ENCODE measurements at places on chromosomes 6 and 20. TPM values are rescaled to one million over a fixed set of nuclear protein-coding genes. Genes with fewer than 3 reads are reported as not detected.
A peak's percentile ranks its signal among the peaks of the same experiment; 100 is the strongest.

DNA sequence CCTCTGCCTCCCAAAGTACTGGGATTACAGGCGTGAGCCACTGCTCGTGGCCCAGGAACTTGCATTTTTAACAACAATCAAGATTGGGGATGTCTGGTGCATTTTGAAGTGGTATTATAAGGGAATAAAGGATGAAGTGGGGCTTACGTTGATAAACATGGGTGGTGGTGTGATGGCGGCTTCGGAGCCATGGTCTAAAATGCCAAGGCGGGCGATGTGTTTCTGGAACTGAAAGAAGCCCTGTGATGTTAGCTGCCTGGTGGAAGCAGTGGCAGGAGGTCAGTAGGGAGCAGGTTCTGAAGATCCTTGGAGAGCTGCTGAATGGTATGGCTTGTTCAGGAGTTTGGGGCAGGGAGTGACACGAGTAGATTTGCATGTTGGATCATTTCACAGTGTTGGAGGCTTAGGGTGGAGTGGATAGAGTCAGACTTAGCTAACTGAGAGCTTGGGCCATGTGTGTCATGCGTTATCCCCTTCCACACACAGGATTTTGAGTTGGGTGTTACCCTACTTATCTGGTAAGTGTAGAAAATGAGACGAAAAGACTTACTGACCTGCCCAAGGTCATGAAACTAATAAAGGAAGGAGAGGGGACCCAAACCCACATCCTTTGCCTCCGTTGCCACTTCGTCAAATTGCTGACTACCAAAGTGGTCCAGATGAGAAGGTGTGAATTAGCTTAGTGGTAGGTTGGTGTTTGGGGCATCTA lies 1.5 kb downstream of the NELFCD start:
- peaks cover 31% of the 10 kb centered on the region for H3K36me3 ChIP-seq
- no peaks in the 10 kb centered on the region for H3K27me3 ChIP-seq
- DNase-seq = no peak
- H3K4me3 ChIP-seq = peak overlapping the region; percentile 100
- H3K27ac ChIP-seq = no peak overlapping the region
- peaks cover 11% of the 10 kb centered on the region for H3K4me1 ChIP-seq

GRCh38 chr20:32828029-32828680 lies 8.4 kb downstream of the MAPRE1 start:
- H3K4me3 ChIP-seq = no peak overlapping the region
- no peak overlapping the region for H3K27ac ChIP-seq
- H3K36me3 ChIP-seq = peaks cover 79% of the 10 kb centered on the region
- H3K27me3 ChIP-seq = no peaks in the 10 kb centered on the region
- DNase-seq = no peak

GRCh38 chr20:62636446-62636845 lies 5.9 kb upstream of the SLCO4A1 start:
- H3K36me3 ChIP-seq = no peaks in the 10 kb centered on the region
- no peak overlapping the region for H3K4me3 ChIP-seq
- H3K27ac ChIP-seq = no peak overlapping the region
- H3K4me1 ChIP-seq = peaks cover 15% of the 10 kb centered on the region
- no peaks in the 10 kb centered on the region for H3K27me3 ChIP-seq

DNA sequence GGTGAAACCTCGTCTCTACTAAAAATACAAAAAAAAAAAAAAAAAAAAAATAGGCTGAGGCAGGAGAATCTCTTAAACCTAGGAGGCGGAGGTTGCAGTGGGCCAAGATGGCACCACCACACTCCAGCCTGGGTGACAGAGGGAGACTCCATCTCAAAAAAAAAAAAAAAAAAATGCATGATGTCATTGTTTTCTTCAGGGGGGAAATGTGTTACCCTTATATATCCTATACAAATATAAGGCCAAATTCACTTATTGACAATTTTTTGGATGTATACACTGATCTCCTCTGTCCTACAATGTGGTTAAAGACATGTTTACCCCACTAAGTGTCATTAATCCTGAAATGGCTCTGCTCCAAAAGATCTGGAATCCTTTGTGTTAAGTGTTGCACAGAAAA lies 73.1 kb downstream of the TPBG start:
- H3K4me3 ChIP-seq = no peak overlapping the region
- peaks cover under 1% of the 10 kb centered on the region for H3K4me1 ChIP-seq
- no peak overlapping the region for H3K27ac ChIP-seq
- no peaks in the 10 kb centered on the region for H3K27me3 ChIP-seq
- H3K36me3 ChIP-seq = no peaks in the 10 kb centered on the region

DNA sequence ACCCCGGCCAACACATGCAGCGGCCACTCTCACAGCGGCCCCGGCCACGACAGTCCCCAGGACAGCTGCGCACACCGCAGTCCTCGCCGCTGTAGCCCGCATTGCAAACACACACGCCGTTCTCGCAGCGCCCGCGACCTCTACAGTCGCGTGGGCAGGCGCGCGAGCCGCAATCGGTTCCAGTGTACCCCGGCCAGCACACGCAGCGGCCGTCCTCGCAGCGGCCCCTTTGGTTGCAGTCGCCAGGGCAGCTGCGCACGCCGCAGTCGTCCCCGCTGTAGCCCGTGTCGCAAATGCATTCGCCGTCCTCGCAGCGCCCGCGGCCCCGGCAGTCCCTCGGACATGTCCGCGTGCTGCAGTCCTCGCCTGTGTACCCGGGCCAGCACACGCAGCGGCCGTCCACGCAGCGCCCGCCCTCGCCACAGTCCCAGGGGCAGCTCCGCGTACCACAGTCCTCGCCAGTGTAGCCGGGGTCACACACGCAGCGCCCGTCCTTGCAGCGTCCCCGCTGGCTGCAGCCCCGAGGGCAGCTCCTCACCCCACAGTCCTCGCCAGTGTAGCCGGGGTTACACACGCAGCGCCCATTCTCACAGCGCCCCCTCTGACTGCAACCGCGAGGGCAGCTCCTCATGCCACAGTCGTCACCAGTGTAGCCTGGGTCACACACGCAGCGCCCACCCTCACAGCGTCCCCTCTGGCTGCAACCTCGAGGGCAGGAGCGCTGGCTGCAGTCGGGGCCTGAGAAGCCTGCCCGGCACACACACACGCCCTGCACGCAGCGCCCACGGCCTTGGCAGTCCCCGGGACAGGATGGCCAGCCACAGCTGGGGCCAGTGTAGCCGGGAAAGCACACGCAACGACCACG lies 12.5 kb downstream of the TNXB start:
- H3K27me3 ChIP-seq = peaks cover 52% of the 10 kb centered on the region
- no peak for DNase-seq
- no peak overlapping the region for H3K4me3 ChIP-seq
- H3K36me3 ChIP-seq = no peaks in the 10 kb centered on the region
- peaks cover 20% of the 10 kb centered on the region for H3K4me1 ChIP-seq

DNA sequence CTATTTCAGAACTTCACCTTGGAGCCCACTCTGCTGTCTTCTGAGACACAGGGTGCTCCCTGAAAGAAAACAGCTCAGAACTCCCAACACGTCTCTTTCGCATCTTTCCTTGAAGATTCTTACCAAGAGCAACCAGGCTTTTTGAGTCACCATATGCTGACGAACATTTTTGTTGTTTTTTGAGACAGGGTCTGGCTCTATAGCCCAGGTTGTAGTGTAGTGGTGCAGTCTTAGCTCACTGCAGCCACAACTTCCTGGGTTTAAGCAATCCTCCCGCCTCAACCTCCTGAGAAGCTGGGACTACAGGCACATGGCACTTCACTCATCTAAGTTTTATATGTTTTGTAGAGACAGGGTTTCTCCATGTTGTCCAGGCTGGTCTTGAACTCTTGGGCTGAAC lies 68.5 kb downstream of the TRMT11 start:
- H3K4me1 ChIP-seq = peaks cover 5% of the 10 kb centered on the region
- H3K4me3 ChIP-seq = no peak overlapping the region
- no peaks in the 10 kb centered on the region for H3K36me3 ChIP-seq
- no peak overlapping the region for H3K27ac ChIP-seq
- DNase-seq = no peak
- H3K27me3 ChIP-seq = no peaks in the 10 kb centered on the region

GRCh38 chr6:165573671-165574070 lies 89.4 kb downstream of the PDE10A start:
- 0 out of 2 replicates have a peak, but pooled peaks cover 5% of the 10 kb centered on the region for H3K4me1 ChIP-seq
- no peaks in the 10 kb centered on the region for H3K27me3 ChIP-seq
- DNase-seq = no peak
- no peaks in the 10 kb centered on the region for H3K36me3 ChIP-seq

- H3K27me3 ChIP-seq = no peaks in the 10 kb centered on the region
- H3K4me3 ChIP-seq = no peak overlapping the region
- H3K36me3 ChIP-seq = peaks cover 13% of the 10 kb centered on the region
- peaks cover 13% of the 10 kb centered on the region for H3K4me1 ChIP-seq
- no peak for DNase-seq
Observed at GRCh38 chr6:149362289-149362688, 37.8 kb upstream of the SUMO4 start.

GRCh38 chr20:258963-259362 lies 1.4 kb downstream of the DEFB132 start:
- no peak for DNase-seq
- H3K27me3 ChIP-seq = peaks cover 16% of the 10 kb centered on the region
- H3K4me3 ChIP-seq = no peak overlapping the region
- no peaks in the 10 kb centered on the region for H3K4me1 ChIP-seq

The LY6G5C gene
- 1.6 TPM for total RNA-seq

The TINAG gene
- not detected for total RNA-seq

The E2F1 gene
- 63.9 TPM for total RNA-seq
